H9 (cell line): ENCODE measurements at places on chromosomes 1 and 21. TPM values are rescaled to one million over a fixed set of nuclear protein-coding genes. Genes with fewer than 3 reads are reported as not detected.
A peak's percentile ranks its signal among the peaks of the same experiment; 100 is the strongest.

- DNase-seq = no peak
Observed at GRCh38 chr1:161739865-161740566, 9.6 kb upstream of the DUSP12 start.

- peak; percentile 81 for DNase-seq
Observed at GRCh38 chr1:98053471-98054366, 132.9 kb upstream of the DPYD start.

DNA sequence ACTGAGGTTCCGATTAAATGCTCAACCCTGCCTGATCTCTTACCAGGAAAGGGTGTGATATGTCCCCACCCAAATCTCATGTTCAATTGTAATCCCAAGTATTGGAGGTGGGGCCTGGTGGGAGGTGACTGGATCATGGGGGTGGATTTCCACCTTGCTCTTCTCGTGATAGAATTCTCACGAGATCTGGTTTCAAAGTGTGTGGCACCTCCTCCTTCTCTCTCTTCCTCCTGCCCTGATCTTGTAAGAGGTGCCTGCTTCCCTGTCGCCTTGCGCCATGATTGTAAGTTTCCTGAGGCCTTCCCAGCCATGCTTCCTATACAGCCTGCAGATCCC is 34.9 kb downstream of the RSPH1 start:
- no peak for DNase-seq

VWA1 gene
- total RNA-seq = 55.6 and 57.1 TPM in 2 replicates

- DNase-seq = no peak
Observed at GRCh38 chr1:186958520-186958919, 129.8 kb downstream of the PLA2G4A start.

C1orf53 gene
- 0.99 and 1.4 TPM in 2 replicates for total RNA-seq

ARHGAP29 gene
- total RNA-seq = 1.0 and 1.3 TPM in 2 replicates

- no peak for DNase-seq
Observed at GRCh38 chr1:32204943-32205361, 519 bp upstream of the IQCC start.

KRTAP10-11 gene
- not detected in 2 replicates for total RNA-seq
